MV-4-11 (cell line): ENCODE measurements at places on chromosomes 5 and 9.
A peak's percentile ranks its signal among the peaks of the same experiment; 100 is the strongest.

DNA sequence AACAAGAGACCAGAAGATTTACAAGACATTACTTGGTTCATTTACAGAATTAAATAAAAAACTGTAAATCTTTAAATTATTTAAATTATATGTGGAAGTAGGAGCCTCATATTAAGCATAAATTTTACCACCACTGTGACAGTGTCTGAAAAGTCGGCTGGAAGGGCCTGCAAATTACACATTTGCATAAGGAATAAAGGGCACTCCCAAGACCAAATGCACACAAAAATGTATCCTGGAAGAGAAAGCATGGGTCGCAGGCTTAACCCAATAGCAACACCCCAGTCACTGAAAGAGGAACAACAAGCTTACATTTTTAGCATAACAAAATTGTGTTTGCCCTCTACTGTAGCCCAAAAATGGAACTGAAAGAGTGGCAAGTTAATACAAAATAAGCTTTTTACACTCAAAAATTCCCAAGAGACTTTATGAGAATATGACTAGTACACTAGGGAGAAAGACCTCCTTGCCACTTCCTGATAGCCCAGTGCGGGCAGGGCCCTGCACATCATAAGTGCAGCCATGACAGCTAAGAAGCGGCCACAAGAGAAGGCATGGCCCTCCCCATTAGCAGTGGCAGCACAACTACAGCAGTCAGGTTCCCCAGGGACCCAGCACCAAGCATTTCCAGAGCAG lies 482.0 kb downstream of the DTWD2 start:
- peak; percentile 94 for DNase-seq

DNA sequence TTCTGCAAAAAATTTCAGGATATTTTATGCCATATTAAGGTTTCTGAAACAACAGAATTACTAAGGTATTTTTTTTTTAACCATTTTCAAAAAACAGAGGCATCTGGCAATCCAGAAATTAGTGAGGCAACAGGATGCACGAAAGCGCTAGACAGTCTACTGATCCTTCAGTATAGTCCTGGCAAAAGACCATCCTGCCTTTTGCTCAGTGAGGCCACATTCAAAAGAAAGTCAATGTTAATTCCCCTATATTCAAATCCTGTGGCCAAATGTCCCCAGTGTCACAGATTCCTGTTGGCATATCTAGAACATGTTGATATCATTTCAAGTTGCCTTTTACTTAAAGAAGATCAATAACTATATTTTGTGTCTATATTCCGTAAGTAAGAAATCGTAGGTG lies 13.1 kb upstream of the NFIB start:
- DNase-seq = no peak

DNA sequence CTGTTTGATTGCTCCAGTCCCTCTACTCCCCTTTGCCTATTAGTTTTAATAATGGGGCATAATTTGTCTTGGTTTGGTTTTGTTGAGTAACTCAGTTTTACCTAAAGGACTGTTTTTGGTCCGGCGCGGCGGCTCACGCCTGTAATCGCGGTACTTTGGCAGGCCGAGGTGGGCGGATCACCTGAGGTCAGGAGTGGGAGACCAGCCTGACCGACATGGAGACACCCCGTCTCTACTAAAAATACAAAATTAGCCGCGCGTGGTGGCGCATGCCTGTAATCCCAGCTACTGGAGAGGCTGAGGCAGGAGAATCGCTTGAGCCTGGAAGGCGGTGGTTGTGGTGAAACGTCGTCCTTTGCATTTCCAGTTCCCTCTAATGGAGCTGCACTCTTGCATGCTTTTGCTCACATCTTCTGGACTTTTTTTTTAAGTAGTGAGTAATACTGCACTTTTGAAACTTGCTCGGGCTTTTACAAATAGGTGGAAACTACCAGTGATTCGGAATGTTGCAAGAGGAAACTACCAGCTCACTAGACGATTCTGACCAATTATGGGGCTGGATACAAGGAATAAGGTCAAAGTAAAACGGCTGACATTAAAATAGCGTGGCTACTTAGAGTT lies 721 bp upstream of the MAML1 start:
- peak; percentile 93 for DNase-seq

GRCh38 chr5:162593881-162594280 lies 526.3 kb downstream of the GABRG2 start:
- no peak for DNase-seq

DNA sequence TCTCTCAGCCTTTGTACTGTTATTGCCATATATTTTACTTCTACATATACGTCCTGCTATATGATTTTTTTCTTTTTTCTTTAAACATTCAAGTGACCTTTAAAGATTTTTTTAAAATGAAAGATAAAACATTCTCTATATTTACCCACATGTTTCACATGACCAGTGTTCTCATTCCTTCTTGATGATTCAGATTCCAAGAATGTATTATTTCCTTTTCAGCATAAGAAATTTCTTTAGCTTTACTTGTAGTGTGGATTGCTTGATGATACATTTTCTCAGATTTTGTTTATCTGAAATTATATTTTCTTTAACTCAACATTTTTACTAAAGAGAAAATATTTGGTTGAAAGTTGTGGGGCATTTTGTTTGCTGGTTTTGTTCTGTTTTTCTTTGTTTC lies 792.1 kb downstream of the BRINP1 start:
- DNase-seq = no peak

- DNase-seq = no peak
These were observed 34.5 kb downstream of the ECPAS start for GRCh38 chr9:111449705-111450104.
